ENCODE measurements at places on chromosomes 11 and 22. TPM values are rescaled to one million over a fixed set of nuclear protein-coding genes. Genes with fewer than 3 reads are reported as not detected.

BAIAP2L2 gene
- total RNA-seq, result 0.18 TPM

NXPE1 gene
- total RNA-seq, result not detected

ROBO4 gene
- total RNA-seq, result 0.26 TPM

LMO2 gene
- 0.64 TPM for total RNA-seq

SCGB1C1 gene
- not detected for total RNA-seq

MPZL3 gene
- 1.0 TPM for total RNA-seq

PDE2A gene
- total RNA-seq, result 0.74 TPM

MRGPRE gene
- 0.13 TPM for total RNA-seq

CRYBB2 gene
- total RNA-seq, result 0.39 TPM

TEX54 gene
- not detected for total RNA-seq

MOV10L1 gene
- 0.10 TPM for total RNA-seq

DEFB131B gene
- not detected for total RNA-seq

SYT7 gene
- 2.5 TPM for total RNA-seq

NLRP10 gene
- total RNA-seq, result not detected

FGF19 gene
- total RNA-seq, result not detected

CRYBA4 gene
- not detected for total RNA-seq

RASGRP2 gene
- 3.7 TPM for total RNA-seq

NAALAD2 gene
- not detected for total RNA-seq

CHST1 gene
- total RNA-seq, result not detected

RAB38 gene
- 0.15 TPM for total RNA-seq

APOBEC3B gene
- 15.6 TPM for total RNA-seq

PTGDR2 gene
- not detected for total RNA-seq

ROBO3 gene
- total RNA-seq, result 12.0 TPM

BTBD18 gene
- total RNA-seq, result not detected

E2F8 gene
- 14.2 TPM for total RNA-seq

SLC22A6 gene
- not detected for total RNA-seq

C11orf21 gene
- total RNA-seq, result 0.31 TPM

FXYD2 gene
- total RNA-seq, result 0.39 TPM

TBRG1 gene
- total RNA-seq, result 35.0 TPM

OR51B2 gene
- not detected for total RNA-seq

PATE4 gene
- not detected for total RNA-seq

ANO5 gene
- total RNA-seq, result 1.7 TPM

TBX1 gene
- total RNA-seq, result 91.7 TPM

HIC2 gene
- total RNA-seq, result 7.3 TPM

C11orf42 gene
- total RNA-seq, result not detected

C11orf87 gene
- total RNA-seq, result not detected

MGAT3 gene
- 0.57 TPM for total RNA-seq

Measured in Panc1 (cell line).